ENCODE measurements at places on chromosomes 2 and 18.

GRCh38 chr2:222355860-222356259 is 57.1 kb upstream of the PAX3 start:
- DNase-seq = no peak

DNA sequence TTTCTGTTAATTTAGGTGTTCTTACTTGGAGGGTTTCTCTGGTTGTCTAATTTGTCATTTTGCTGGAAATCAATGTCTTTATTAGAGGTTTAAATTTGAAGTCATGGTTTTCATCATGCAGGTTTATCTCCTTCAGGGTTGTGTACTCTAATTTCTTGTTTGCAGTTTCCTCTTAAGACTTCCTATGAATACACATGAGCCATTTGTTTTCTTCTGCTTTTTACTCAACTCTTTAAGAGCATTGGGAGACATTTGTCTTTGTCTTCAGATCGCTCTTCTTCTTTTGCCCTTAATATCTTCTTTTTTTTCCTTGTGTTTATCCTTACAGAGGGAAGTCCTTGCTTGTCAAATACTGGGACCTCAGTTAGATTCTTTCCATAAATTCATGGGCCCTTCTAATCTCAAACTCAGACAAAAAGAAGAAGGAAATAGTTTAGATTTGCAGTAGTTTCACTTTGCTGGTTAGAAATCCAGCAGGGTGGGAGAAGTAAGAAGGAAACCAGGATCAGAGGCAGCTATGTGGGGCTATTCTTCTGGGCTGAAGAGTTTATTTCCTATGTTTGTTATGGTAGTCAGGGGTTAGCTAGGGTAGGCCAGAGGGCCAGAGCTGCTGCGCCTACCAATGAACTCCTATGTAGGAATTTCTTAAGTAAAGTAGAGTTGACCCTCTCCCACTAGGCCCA is 176.6 kb downstream of the DYSF start:
- DNase-seq = no peak

GRCh38 chr2:101985101-101985792 is 6.5 kb upstream of the IL1R2 start:
- no peak for DNase-seq

- DNase-seq = no peak
Measured at GRCh38 chr2:170145675-170146432, 32.1 kb upstream of the MYO3B start.

GRCh38 chr2:9300214-9300613 is 93.6 kb downstream of the ASAP2 start:
- DNase-seq = no peak

DNA sequence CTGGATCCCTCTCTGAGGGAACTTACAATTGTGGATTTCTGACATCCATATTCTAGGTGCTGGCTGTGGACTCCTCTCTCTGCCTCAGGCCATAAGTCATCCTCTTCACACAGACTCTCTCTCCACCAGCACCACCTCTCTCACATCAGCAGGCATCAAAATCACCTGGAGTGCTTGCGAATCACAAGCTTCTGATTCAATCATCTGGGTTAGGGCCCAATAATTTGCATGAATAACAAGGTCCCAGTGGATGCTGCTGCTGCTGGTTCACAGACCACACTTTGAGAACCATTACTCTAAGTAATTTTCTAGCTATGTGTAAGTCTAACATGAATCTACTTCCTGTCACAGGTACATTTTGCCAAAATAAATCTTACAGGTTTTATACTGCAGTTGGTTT is 214.9 kb downstream of the DSEL start:
- no peak for DNase-seq

DNA sequence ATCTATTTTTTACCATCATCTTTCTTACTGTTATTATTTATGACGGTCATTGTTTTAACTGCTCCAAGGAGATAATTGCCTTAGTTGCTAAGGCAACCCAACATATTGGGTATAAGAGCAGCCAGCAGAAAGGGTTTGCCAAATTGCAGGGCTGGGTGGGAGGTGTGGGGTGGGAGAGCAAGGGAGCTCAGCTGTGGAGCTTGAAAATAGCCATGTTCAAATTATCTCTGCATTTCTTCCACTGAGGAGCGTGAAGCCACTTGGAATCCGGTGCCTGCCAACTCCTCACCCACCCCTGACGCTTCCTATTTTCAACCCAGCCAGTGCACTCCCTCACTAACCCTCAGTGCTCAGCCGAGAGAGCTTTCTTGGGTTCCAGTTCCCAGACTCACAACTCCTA is 60.8 kb downstream of the SETBP1 start:
- no peak for DNase-seq

GRCh38 chr2:145654746-145655145 is 1134.8 kb upstream of the ZEB2 start:
- DNase-seq = no peak

GRCh38 chr2:33617989-33618388 is 18.9 kb upstream of the FAM98A start:
- no peak for DNase-seq

DNA sequence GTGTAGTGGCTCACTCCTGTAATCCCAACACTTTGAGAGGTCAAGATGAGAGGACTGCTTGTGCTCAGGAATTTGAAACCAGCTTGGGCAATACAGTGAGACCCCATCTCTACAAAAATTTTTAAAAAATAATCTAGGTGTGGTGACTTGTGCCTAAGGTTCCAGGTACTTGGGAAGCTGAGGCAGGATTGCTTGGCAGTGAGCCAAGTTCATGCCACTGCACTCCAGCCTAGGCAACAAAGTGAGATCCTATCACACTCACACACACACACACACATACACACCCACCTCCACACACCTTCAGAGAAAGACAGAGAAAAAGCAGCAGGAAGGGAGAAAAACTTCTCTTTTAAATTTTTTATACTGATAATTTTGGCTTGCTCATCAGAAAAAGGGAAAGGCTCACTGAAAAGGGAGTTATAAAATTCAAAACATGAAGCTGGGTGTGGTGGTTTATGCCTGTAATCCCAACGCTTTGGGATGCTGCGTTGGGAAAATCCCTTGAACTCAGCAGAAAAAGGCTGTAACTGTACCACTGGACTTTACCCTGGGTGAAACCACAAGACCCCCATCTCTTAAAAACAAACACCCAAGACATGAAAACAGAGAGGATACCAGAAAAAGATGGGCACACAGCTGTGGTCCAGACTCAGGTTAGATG is 25.7 kb downstream of the FAM168B start:
- DNase-seq = no peak

DNA sequence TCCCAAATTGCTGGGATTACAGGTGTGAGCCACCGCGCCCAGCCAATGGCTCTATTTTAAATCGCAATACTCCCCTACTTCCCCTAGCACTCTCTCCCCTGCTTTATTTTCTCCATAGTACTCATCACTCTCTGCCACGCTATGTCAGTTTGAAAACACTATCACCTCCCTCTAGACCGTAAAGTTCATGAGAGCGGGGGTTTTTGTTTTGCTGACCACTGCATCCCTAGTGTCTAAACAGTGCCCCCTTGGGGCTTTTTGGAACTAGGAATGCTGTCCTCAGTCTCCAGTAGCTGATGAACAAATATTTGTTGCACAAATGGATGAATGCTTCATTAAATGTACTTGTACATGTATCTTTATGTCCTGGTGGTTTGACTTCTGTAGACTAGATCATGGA is 44.1 kb downstream of the ATOH8 start:
- DNase-seq = no peak

GRCh38 chr18:64807560-64807959 is 658.7 kb upstream of the LINC00305 start:
- no peak for DNase-seq

- DNase-seq = no peak
Measured at GRCh38 chr18:30328839-30329238, 713.7 kb downstream of the DSC3 start.

GRCh38 chr2:55400332-55400731 is 19.3 kb downstream of the CCDC88A start:
- no peak for DNase-seq

DNA sequence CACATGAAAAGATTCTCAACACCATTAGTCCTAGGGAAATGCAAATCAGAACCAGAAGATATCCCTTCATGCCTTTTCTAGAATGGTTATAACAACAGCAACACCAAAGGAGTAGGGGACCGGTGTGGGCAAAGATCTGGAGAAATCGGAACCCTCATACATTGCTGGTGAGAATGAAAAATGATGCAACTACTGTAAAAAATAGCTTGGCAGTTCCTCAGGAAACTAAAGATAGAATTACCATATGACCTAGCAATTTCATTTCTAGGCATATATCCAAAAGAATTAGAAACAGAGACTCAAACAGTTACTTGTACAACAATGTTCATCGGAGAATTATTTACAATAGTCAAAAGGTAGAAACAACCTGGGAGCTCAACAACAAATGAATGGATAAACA is 29.2 kb upstream of the CDH7 start:
- DNase-seq = no peak

GRCh38 chr2:85390941-85391669 is 19.1 kb downstream of the CAPG start:
- DNase-seq = peak; percentile 70

DNA sequence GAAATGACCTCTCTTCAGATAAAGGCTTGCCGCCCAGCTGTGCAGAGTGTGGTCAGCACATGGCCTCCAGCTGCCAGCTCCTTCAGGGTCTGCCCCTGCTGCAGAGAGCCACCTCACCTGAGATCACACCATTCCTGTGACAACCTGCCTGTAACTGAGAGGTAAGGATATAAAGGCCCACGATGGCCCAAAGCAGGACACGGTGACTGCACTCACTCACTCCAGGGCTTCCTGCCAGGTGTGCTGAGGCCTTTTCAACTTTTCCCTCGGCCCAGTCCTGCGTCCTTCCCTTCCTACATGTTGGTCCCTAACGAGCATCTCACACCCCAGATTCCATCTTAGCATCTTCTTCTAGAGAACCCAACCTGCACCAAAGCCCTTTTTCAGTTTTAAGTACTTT is 36.2 kb downstream of the ANKRD44 start:
- DNase-seq = no peak

GRCh38 chr2:55026202-55026601 is 24.0 kb downstream of the RTN4 start:
- DNase-seq = no peak

DNA sequence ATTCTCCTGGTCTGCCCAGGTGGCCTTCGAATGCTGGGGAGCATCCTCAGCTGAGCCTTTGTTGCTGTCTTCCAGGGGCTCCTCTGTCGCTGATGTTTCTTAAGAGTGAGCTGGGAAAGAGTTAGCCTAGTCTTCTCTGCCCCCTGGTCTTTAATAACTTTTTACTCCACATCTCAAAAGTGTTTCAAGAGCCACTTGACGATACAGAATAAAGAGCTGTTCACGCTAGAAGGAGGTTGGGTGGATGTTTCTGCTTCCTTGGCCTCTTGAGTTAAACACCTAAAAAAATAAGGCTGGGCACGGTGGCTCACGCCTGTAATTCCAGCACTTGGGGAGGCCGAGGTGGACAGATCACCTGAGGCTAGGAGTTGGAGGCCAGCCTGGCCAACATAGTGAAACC is 2.8 kb upstream of the BUB1 start:
- DNase-seq = no peak

DNA sequence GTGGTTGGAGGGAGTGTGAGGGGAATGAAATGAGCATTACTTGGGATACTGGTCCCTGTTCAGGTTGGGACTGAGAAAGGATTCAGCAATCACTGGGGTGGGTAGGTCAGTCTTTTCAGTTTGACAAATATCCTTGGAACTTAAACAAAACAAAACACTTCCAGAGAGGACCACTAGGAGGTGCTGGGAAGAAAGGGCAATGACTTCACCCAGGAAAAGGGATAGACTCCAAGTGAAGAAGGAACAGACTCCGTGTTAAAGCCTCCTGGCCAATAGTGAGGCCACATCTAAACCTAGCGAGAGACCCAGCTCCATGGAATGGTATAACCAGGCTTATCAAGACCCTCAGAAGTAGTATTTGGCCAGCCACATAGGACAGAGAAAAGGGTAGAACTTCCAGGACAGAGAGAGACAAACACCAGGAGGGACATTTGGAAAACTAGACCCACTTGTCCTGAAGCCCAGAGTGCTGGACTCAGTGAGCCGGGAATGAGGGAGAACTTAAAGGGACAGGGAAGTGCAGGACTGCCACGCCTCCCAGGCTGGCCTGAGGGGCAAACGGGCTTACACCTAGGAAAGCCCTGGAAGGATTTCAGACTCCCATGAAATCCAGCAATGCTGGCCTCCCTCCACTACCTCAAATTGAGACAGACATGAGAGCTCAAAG is 19.6 kb upstream of the KCNG3 start:
- peak; percentile 30 for DNase-seq

- no peak for DNase-seq
Measured at GRCh38 chr2:8620611-8621382, 61.1 kb upstream of the ID2 start.

DNA sequence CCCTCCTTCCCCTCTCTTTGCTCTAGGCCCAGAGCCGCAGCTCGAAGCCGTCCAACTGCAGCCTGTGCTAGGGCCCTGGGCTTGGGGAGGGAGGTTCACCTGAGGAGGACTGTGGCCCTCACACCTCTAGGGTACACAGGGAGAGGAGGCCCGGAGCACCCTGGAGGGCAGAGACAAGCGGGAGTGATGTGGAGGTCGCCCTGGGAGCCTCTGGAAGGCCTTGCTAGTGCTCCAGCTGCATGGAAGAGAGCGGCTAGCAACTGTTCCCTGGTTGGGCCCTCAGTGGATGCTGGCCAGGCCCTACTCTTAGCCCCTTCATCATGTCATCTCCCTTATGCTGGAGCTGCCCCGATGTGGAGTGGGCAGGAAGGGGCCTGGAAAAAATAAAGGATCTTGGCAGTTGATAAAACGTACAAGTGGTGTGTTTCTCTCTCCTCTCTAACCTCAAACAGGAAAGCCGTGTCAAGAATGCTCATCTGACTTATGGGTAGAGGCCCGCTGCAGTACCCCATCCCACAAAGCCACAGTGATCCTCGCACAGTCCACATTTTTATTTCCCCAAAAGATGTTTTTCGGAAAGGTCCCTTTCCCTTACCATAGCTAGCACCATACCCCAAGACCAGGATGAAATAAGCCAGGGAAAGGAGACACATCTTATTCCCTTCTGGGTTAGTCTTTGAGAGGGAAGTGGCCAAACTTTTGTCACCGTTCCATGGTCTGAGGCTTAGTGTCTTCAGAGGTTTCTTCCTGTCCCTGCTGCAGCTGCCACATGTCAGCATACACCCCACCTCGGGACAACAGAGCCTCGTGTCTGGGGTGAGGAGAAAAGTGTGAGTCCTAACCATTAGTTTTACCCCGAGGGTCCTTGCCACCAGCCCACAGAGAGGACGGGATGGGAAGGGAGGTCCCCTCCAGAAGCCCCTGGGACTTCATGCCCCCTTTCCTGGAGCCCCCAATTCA is 2.9 kb downstream of the ZFAND2B start:
- DNase-seq = no peak

GRCh38 chr2:42192652-42193566 is 23.8 kb downstream of the EML4 start:
- DNase-seq = no peak

DNA sequence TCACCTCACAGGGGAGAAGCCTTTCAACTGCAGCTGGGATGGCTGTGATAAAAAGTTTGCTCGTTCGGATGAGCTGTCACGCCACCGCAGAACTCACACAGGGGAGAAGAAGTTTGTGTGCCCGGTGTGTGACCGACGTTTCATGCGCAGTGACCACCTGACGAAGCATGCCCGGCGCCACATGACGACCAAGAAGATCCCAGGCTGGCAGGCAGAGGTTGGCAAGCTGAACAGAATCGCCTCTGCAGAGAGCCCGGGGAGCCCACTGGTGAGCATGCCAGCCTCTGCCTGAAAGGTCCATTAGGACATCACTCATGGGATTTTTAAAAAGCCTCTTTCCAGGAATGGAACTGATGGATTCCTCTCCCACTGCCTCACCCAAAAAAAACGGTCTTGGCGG is 8.9 kb downstream of the KLF11 start:
- no peak for DNase-seq

- no peak for DNase-seq
Measured at GRCh38 chr2:236889791-236890704, 195.6 kb upstream of the COPS8 start.

GRCh38 chr2:150812066-150812465 is 324.6 kb upstream of the RND3 start:
- no peak for DNase-seq
